NCI-H1092 (cell line): ENCODE measurements at places on chromosomes 3 and 15.

- no peak for DNase-seq
Measured at GRCh38 chr3:98968824-98969223, 67.3 kb upstream of the DCBLD2 start.

- DNase-seq = no peak
Measured at GRCh38 chr15:49083401-49084284, 37.4 kb upstream of the SECISBP2L start.

DNA sequence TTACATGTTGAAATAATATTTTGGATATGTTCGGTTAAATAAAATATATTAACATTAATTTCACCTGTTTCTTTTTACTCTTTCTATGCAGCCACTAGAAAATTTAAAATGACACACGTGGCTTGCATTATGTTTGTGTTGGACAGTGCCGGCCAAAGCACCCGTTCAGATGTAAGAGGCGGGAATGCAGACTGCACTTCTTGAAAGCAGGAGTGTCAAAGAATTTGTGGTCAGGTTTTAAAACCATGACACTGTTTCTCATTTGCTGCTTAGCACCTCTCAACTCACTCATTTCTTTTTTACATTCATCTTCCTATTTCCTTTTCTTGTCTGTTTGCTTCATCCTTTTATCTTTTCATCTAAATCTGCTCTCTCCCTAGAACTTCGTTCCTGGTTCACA, 35.3 kb upstream of the MINAR1 start:
- no peak for DNase-seq

DNA sequence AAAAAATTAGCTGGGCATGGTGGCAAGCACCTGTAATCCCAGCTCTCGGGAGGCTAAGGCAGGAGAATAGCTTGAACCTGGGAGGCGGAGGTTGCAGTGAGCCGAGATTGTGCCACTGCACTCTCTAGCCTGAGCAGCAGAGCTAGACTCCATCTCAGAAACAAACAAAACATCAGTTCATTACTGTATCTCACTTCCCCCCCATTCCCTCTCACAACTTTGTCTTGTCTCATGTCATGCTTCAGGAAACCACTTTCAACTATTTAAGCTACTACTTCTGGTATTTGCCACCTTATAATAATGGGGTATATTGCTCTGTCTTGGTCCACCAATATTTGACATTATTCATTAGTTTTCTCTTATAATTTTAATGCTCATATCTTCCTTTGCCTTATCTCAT, 26.2 kb downstream of the PIK3CA start:
- no peak for DNase-seq

DNA sequence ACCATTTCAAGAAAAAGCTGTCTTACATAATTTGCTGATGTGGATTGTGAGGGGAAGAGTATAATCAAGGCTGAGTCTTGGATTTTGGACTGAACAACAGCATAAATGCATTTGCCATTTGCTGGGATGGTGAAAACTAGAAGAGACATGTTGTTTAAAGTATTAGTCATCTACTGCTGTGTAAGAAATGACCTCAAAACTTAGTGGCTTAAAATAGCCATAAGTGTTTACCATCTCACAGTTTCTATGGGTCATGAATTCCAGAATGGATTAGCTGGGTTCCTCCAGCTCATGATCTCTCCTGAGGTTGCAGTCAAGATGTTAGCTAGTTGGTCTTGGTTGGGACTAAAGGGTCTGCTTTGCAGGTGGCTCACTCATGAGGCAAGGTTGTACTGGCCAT, 66.2 kb downstream of the SCN11A start:
- DNase-seq = no peak

GRCh38 chr15:63090472-63090871, 31.2 kb upstream of the LACTB start:
- no peak for DNase-seq

- no peak for DNase-seq
Measured at GRCh38 chr3:141336672-141337522, 31.4 kb upstream of the ZBTB38 start.

DNA sequence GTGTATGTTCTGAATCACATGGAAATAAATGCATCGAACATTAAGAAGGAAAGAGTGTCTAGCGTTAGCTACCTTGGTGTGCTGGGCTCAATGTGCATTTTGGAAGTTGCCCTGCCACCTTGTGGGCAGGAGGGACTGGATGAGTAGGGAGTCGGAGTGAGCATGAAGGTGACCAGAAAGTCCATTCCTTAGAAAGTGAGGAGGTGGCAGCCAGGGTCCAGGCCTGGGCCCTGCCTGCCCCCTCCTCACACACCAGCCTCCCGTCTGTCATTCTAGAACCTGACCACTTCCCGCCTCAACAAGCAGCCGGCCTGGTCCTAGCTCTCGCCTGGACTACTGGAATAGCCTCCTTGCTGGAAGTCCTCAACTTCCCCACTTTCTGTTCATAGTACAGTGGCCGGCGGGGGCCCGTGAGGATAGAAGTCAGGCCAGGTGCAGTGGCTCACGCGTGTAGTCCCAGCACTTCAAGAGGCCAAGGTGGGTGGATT, 10.2 kb upstream of the GATA2 start:
- DNase-seq = no peak
